ENCODE measurements at places on chromosomes 13 and 19. TPM values are rescaled to one million over a fixed set of nuclear protein-coding genes. Genes with fewer than 3 reads are reported as not detected.

Gene HSPH1
- 72.1 TPM for total RNA-seq

GRCh38 chr13:109126891-109127641, 497.7 kb downstream of the MYO16 start:
- DNase-seq = no peak

GRCh38 chr19:38744874-38745273, 600 bp upstream of the CAPN12 start:
- DNase-seq = no peak

GRCh38 chr19:35228177-35228930, at the start of gene FAM187B:
FAM187B (minus strand) TSS chr19:35228739; CDS start chr19:35228680, 59 bp downstream.
- DNase-seq = no peak
